ENCODE measurements at places on chromosomes 13 and 19.
A peak's percentile ranks its signal among the peaks of the same experiment; 100 is the strongest.

DNA sequence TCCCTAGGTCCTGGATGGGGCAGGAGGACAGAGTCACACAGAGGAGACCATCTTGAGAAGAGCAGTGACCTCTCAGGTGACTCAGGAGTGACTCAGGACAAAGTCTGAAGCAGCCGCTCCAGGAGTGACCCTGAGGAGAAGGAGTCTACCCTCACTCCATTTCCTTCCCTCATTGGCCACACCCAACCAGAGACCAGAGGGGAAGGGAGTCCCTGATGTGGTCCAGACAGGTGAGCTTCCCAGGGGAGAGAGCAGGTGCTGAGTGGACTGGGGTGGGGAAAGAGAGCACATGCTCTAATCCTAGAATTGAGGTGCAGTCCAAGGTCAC, 75.5 kb upstream of the MEDAG start:
- DNase-seq = no peak

GRCh38 chr13:71644579-71644978, 222.4 kb downstream of the DACH1 start:
- DNase-seq = no peak

- no peak for DNase-seq
Measured at GRCh38 chr13:106274551-106275203, 260.8 kb downstream of the EFNB2 start.

GRCh38 chr19:10120538-10121189, 965 bp upstream of the EIF3G start:
- DNase-seq = no peak

DNA sequence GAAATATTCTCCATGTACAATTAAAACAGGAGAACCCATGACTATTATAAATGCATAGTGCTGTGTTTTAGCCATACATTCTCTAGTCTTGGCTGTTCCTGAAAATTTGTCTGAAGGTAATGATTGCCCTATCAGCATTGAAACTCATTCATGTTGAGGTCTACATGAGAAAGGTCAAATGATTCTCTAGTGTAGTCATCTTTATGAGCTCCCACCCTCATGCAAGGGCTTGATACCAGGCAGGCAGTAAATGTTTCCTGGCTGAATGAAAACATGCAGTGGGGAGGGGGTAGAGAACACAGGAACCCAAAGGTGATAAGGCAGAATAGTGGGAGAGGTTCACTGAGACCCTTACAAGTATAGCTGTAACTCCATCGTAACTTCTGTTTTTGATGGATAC, 424.3 kb downstream of the COG6 start:
- no peak for DNase-seq

DNA sequence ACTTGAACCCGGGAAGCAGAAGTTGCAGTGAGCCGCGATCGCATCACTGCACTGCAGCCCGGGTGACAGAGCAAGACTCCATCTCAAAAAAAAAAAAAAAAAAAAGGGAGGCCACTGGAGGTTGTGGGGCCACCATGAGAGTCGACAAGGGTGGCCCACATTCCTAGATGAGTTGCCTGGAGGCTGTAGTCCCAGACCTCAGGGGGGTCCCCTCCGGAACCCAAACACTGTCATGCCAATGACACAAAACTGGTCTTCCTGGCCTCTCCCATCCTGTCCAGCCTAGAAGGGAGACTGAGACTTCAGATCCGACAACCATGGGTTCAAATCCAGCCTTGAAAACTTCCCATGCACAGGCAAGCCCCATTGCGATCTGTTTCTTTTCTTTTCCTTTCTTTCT, 14.7 kb downstream of the SPC24 start:
- DNase-seq = no peak

GRCh38 chr13:50235604-50236342, 220.5 kb downstream of the KCNRG start:
- no peak for DNase-seq

GRCh38 chr13:90968166-90968904, 379.2 kb upstream of the MIR17HG start:
- peak; percentile 57 for DNase-seq

DNA sequence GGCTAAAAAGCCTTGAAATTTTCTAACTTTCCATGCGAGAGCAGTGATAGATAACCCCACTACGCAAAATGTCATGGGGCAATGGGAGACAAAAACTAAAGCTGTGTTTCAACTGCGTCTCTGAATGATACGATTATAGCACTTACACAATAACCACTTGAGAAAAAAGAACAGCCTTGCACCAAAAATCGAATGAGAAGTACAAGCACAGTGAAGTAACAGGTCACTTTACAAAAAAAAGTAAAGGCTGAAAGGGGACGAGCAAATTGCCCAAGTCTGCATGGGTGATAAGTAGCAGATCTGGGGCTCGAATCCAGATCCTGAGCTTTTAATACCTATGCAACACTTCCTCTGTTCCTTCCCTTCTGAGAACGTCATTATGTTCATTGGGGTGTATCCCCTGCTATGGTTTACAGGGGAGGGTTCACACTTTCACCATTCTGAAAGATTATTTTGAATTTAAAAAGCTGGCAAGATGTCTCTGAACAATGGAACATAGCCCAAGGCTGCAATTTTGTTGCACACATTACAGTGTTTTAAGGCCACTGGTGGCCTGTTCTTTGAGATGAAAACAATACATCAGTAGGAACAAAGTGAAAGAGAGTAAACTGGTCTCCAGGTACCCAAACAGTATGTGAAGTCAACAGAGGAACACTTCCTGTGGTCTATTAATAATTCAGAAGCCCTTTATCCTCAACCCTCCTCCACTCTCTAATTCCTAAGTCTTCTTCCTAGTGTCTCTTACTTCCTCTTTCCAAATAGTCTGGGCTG, 3.2 kb downstream of the CPB2 start:
- DNase-seq = no peak

Data from ACHN (cell line).